K562 (cell line): ENCODE measurements at places on chromosomes 1 and 21. TPM values are rescaled to one million over a fixed set of nuclear protein-coding genes. Genes with fewer than 3 reads are reported as not detected.

The UBL4B gene
- not detected in 2 replicates for total RNA-seq

The GPATCH3 gene
- 22.5 and 23.0 TPM in 2 replicates for total RNA-seq

The FTCD gene
- total RNA-seq: 0.74 and 1.1 TPM in 2 replicates

The PRMT6 gene
- total RNA-seq: 35.6 and 36.9 TPM in 2 replicates

The VHLL gene
- total RNA-seq: not detected in 2 replicates

The HES5 gene
- not detected in 2 replicates for total RNA-seq

The SLC30A2 gene
- 0.11 and 0.13 TPM in 2 replicates for total RNA-seq

The FCGR1A gene
- total RNA-seq: not detected in 2 replicates

The NPPA gene
- total RNA-seq: not detected in 2 replicates

The SOD1 gene
- total RNA-seq: 502 and 508 TPM in 2 replicates

The RPE65 gene
- total RNA-seq: not detected in 2 replicates

The PLA2G5 gene
- not detected in 2 replicates for total RNA-seq

The PRAMEF25 gene
- total RNA-seq: not detected in 2 replicates

The FNDC5 gene
- 0.38 and 0.56 TPM in 2 replicates for total RNA-seq

The HSD11B1 gene
- total RNA-seq: 0.16 TPM in 1 of 2 replicates, not detected in the other

The DNAH14 gene
- 81.4 and 88.2 TPM in 2 replicates for total RNA-seq

The PRR9 gene
- 0.20 TPM in 1 of 2 replicates, not detected in the other for total RNA-seq

The MPL gene
- not detected in 2 replicates for total RNA-seq

The SLC30A10 gene
- 8.8 and 9.4 TPM in 2 replicates for total RNA-seq

The FOXD2 gene
- 0.86 and 1.2 TPM in 2 replicates for total RNA-seq

The S100A14 gene
- 0.24 and 0.25 TPM in 2 replicates for total RNA-seq

The OR2T29 gene
- not detected in 2 replicates for total RNA-seq

The AK5 gene
- total RNA-seq: not detected in 2 replicates

The BEND5 gene
- total RNA-seq: not detected in 2 replicates

The ERICH3 gene
- not detected in 2 replicates for total RNA-seq

The FAM72C gene
- total RNA-seq: 15.5 and 20.7 TPM in 2 replicates

The C1QB gene
- total RNA-seq: 0.51 and 0.55 TPM in 2 replicates

The FAM163A gene
- not detected in 2 replicates for total RNA-seq

The SEC16B gene
- not detected in 2 replicates for total RNA-seq

The GSTM1 gene
- total RNA-seq: not detected in 2 replicates

The PCAT6 gene
- total RNA-seq: 2.4 and 2.5 TPM in 2 replicates

The CORT gene
- total RNA-seq: 0.51 TPM in 1 of 2 replicates, not detected in the other

The CLDN17 gene
- total RNA-seq: not detected in 2 replicates

The PLPPR4 gene
- total RNA-seq: not detected in 2 replicates

The METTL13 gene
- 54.9 and 62.0 TPM in 2 replicates for total RNA-seq

The CHODL gene
- not detected in 2 replicates for total RNA-seq
